Stimulated activated CD8-positive, alpha-beta memory T cell treated with anti-CD3 and anti-CD28 coated beads, Interleukin-15, amount 100 ng/mL, for 1 hour (primary cell): ENCODE measurements at places on chromosomes 12 and 14.

DNA sequence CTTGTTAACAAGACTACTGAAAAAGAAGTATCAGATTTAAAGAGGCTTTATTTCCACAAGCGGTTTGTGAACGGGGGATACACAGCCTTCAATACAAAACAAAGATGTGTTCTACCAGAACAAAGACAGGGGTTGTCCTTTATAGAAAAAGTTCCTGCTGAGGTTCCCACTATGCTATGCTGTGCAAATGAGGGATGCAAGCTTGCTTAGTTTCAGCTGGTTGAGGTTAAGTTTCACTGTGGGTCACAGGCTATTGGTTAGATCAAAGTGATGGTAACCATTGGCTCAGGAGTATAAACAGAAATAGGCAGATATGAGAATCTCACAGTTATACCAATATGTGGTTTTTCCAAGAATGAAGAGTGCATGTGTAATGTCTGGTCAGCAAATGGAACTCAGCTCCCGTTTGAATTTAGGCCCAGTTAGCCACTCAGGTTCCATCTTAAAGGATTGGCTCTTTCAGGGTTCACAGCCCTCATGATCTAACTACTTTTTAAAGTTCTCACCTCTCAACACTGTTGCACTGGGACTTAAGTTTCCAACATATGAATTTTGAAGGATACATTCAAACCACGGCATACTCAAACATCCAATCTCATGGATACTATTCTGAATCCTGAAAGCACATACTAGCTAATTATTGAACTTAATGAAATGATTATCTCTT lies 215.4 kb upstream of the DCN start:
- no peak for DNase-seq

DNA sequence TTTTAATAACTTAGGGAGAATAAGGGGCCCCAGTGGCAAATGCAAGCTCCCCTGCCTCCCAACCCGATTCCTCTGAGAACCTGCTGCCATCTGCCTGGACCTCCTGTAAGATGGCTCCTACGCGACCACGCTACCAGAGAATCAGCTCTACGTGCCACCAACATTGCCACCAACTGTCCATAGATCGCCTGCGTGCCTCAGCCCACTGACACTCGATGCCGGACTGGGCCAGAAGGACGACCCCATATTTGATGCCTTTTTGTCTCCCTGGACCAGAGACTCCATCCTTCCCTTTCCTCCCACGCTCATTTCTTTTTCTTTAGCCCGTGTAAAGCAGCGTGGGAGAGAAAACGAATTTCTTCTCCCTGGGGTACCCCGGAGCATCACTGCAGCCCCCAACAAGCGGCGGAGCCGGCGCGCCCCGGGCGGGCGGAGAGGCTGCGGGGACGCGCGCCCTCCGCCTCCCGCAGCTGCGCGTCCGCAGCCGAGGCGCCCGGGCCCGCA lies 565 bp upstream of the KLHL42 start:
- no peak for DNase-seq

DNA sequence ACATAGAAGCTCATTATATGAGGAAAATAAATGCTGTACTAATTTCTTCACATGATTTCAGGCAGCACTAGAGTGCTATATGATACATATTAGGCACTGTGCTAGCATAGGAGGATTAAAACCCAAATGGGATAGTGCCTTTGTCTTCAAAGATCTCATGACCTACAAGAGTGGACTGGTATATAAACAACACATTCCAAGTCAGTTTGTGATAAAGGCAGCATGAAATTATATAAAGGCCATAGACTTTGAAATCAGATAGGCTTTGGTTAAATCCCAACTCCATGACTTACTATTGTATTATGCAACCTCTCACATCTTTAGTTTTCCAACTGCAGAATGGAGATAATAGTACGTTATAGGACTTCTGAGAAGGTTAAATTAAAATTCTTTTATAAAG lies 179.7 kb downstream of the RAD51B start:
- DNase-seq = no peak

GRCh38 chr12:105998561-105998960 lies 140.2 kb downstream of the NUAK1 start:
- DNase-seq = no peak

GRCh38 chr12:70754330-70754741 lies 117.1 kb upstream of the PTPRB start:
- no peak for DNase-seq

- DNase-seq = no peak
Measured at GRCh38 chr12:132966676-132967415, 10.7 kb upstream of the ZNF605 start.
